ENCODE measurements at places on chromosomes 6 and 20.

DNA sequence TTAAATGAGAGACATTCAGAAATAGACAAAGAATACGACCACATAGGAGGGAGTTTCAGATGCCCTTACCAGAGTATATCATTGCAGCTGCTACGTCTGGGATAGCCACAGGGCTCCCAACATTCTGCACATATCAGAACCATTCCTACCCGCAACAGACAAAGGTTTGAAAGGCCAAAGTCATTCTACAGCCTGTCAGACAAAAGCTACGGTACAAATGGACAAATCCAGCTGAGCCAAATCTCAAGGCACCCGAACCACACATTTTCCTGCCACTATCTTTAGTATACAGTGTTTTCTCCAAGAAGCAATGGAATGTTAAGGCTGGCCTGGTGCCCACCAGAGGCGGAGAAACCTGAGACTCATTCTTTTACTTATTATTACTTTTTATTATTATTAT lies 30.5 kb upstream of the LYRM2 start:
- DNase-seq = no peak

GRCh38 chr20:33252460-33252859 lies 16.7 kb downstream of the BPIFA1 start:
- no peak for DNase-seq

GRCh38 chr20:33667245-33667675 lies 517 bp downstream of the ACTL10 start:
- no peak for DNase-seq

GRCh38 chr6:153145591-153145990 lies 14.5 kb upstream of the RGS17 start:
- DNase-seq = no peak

- DNase-seq = no peak
These were observed 11.2 kb downstream of the SIRPB2 start for GRCh38 chr20:1479831-1480595.

- DNase-seq = peak; percentile 28
These were observed 66.4 kb downstream of the STX11 start for GRCh38 chr6:144216668-144217218.

DNA sequence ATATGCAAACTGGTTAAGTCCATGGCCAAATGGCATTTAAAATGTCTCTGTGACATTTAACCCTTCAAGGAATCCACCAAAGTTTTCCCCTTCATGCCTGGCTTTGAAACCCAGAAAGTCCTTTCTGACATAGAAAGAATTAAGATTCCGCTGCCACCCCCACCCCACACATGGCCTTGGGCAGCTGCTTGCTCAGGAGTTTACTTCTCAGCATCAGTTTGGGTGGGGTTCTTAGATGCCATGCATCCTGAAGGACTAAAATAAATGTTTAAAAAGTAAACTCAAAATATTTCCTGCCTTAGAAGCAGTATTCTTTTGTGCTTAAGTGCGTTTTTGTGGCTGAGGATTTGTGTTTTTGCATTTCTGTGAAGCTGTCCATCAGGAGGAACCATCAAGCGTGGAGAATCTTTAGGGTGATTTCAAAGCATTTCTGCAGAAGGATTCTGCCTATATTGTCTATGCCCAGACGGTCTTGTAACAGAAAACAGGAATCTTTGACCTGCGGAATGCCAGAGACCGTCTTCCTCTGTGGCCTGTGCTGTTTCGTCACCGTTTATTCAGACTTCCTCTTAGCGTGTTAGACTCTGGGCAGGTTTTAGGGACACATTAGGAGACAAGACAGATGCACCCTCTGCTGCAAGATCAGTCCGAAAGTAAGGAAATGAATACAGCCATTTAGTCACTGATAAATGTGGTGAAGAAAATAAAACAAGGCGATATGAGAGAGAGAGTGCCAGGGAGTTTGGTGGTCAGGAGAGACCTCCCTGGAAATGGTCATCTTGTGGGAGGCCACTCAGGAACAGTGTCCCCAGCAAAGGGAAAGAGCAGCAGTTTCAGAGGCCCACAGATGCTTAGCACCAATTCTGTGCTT lies 6.2 kb downstream of the DUSP22 start:
- no peak for DNase-seq

DNA sequence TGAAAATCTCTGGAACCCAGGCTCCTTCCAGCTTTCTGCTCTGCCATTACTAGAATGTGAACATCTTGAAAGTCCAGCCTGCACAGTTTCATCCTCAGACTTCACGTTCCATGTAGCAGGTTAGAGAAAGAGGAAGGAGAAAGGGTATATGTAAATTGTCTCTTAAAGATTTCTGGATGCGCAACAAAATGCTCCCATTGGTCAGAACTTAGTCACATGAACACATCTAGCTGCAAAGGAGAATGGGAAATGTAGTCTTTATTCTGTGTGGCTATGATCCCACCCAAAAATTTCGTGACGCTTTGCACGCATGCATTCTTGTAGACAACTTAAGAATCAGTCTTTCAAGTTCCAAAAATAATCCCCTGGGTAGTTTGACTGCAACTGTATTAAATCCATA lies 46.4 kb upstream of the CHD6 start:
- DNase-seq = no peak

DNA sequence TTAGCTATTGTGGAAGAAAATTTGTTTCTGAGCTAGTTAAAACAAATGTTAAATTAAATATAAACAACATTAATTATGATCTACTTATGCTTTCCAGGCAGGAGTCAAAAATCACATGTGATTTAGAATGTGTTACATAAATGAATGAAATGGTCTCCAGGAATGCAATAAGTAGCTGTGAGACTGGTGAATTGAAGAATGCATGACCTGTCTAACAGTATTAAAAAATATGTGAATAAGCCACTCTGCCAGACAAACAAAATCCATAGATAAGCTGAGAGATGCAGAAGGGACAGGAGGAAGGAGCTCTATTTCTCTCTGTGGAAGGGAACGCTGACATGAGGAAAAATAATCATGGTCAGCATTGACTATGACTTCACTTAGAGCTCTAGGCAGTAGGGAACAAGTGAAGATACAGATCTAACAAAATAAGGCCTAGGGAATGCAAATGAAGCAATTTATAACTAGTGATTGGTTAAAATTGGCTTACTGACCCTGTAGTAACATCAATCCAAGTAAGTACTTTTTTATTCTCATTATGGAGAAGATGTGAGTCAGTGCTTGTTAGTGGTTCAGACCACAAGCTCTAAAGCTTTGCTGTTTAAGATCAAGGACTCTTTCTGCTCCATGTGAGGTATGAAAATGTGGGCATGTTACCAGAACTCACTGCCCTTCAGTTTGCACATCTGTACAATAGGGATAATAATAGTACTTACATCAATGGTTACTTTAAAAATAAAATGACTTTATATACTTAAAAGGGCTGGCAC lies 432.6 kb downstream of the MMUT start:
- no peak for DNase-seq

GRCh38 chr6:126530775-126531174 lies 190.9 kb downstream of the CENPW start:
- DNase-seq = no peak

DNA sequence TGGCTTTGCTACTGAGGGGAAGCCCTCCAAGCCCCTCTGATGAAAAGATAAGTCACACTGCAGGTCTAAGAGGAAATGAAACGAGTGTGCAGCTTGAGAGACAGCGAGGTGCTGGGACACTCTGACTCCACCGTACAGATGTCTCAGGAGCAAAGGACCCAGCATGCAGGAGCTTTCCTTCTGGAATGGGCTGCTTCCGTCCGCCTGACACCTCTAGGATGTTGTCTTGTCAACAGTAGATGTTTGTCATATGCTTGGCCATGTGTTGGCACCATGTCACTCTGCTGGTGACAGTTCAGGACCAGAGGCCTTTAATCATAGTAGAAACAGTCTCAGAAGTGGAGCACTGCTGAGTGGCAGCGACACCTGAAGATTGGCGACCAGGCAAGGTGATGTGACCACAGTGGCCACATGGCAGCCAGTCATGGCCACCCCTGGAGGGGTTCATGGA lies 46.7 kb downstream of the SLC24A3 start:
- DNase-seq = no peak

GRCh38 chr6:151716526-151716932 lies 91.0 kb upstream of the ESR1 start:
- no peak for DNase-seq

DNA sequence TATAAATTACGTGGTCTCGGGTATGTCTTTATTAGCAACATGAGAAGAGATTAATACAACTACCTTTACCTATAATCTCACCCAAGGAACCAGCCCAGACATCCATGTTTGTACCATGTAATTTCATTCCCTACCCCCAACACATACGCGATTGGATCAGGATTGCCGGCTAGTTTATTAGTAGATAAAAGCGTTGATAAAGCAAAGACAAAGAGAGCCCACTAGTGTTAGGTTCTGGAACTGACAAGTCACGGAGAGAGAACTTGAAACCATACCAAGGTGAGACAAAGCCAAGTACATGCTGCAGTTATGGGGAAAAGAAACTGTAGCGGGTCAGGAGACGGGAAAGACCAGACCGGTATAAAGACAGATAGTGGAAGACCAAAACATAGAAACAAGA lies 37.4 kb upstream of the FAM135A start:
- no peak for DNase-seq

DNA sequence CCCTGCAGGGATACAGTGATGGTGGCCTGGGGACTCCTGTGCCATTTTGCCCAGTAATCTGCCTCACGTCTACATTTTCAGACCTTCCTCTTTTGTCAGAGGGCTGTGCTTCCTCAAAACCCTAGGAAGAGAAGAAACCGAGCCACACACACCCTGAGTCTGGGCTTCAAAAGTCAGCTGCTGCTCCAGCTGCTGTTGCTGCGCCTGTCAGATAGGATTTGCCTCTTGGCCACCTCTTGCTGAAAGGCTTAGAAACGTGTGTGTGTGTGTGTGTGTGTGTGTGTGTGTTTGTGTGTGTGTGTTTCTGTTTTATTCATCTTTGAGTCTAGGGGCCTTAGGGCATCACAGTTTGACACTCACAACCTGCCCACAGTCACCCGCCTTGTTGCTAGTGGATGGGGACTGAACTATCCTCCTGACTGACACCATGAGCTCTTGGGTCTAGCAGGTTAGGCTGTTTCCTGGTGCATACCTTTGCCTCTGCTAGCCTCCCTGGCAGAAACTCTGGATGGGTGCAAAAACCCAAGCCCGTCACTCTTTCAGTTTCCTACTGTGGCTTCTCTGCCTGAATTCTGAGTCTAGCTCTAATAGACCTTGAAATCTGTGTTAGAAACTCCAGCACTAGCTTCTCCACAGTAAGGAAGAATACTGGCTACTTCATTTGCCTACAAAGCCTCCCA lies 94.9 kb upstream of the CEP85L start:
- DNase-seq = no peak

Measured in stimulated activated CD8-positive, alpha-beta memory T cell treated with anti-CD3 and anti-CD28 coated beads, Interleukin-4, amount 100 ng/mL, for 1 hour (primary cell).